Right kidney (tissue), 9 donors: ENCODE measurements at places on chromosomes 6 and 20.
A peak's percentile ranks its signal among the peaks of the same experiment; 100 is the strongest.

DNA sequence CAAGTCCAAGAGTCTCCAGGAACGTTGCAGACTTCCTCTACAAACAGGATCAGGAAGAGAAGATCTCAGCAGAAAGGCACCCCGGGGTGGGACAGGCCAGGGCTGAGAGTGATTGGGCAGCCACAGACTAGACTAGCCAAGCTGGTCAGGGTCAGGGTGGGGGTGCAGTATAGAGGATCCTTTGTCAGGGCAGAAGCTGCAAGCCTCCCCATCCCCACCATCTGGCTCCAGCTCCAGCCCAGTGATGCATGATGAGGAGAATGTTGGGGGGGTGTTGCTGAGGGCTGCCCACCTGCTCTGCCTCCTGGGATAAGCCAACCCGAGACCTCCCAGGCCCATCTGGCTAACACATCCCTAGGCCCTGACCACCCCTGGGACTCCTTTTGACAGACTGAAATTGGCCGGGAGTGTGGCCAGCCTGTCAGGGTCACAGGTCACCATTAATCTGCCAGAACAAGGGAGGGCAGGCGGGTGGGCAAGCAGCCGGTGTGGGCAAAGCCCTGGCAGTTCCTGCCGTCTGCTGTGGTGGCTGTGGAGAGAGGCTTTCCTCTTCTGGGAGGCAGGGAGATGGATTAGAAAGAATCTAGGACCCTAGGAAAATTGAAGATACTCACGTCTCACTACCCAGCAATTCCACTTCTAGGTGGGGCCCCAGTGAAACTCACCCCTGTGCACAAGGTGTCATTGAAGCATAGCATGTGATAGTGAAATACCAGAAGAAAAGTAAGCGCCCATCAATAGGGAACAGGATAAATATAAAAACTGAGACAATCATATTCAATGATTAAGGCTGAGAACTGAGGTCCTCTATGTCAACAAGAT, 22.1 kb upstream of the SNTA1 start:
- DNase-seq: peak; percentile 60

- no peak for DNase-seq
Measured at GRCh38 chr20:42598581-42598980, 591.1 kb downstream of the PTPRT start.

GRCh38 chr6:19470333-19470732, 366.8 kb upstream of the ID4 start:
- no peak for DNase-seq

GRCh38 chr6:137766596-137767370, 100.3 kb upstream of the TNFAIP3 start:
- DNase-seq: no peak

DNA sequence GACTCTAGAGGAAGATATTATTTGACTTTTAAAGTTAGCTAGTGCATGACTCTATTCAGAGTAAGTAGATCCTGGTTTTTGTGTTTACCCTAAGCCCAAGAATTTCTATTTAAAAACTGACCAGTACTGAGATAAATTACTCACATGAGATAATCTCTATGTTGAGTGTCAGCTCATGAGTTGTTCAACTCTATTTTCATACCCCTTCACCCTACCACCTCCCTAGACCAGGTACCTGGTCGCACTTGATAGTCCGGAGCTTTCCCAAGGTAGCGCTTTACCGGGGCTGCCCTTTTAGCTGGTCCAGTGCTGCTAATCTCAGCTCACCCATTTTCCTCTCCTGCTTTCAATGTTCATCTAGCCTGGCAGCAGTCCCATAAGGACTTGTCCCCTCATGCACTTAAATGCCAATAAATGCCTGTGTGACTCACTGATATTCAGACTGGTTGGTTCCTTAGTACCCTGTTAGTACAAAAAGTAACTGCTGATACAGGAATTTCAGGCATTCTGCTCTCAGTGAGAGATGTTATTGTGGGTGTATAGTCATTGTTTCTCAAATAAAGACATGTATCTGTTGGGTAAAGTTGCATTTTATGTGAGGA, 503.9 kb downstream of the ADGRB3 start:
- DNase-seq: no peak

DNA sequence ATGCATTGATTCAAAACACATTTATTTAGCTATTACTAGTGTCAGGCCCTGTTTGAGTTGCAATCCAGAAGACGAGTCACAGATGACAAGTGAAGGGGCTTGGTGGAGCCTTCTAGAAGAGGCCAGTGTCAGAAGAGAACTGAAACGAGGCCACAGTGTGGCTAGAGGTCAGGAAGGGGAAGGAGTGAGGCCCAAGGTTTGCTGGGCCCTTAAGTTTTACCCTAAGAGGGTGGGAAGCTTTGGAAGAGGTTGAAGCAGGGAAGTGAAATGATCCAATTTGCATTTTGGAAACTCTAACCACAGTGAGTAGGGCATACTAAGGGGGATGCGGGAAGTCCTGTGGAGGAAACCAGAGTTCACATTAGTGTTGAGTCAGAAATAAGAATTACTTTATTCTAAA, 25.0 kb downstream of the TTK start:
- no peak for DNase-seq

DNA sequence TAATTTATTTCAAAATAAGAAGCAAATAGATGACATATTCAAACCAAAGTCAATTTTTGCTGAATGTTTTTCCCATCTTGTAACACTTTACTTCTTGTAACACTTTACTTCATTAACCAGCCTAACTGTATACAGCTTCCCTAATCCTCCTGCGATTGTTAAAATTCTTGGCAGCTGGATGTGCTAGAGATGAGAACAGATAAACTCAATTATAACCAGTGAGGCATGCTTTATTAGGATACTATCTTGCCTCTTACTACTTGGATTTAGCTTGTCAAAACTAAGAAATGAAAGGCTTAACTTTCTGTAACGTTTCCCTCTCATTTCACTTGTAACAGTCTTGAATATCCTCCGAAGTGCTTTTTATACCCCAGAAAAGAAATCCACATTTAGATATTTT, 94.1 kb upstream of the BMP5 start:
- no peak for DNase-seq

DNA sequence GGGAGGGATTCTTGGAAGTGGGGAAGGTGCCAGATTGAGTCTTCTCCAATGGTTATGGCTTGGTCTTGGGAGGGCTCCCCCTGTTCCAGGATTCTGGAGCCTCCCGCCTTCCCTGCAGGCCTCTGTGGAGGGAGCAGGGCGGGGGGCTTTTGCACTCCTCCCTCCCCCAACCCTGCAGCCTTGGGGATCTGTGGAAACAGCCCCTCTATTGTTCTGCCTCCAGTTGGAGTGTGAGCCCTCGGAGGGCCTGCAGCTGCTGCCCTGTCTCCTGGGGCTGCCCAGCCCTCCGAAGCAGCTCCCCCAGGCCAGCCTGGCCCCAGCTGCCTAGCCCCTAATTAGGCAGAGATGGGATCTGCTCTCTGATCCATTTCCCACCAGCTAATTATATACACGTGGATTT, 14.7 kb downstream of the FAM110A start:
- no peak for DNase-seq

DNA sequence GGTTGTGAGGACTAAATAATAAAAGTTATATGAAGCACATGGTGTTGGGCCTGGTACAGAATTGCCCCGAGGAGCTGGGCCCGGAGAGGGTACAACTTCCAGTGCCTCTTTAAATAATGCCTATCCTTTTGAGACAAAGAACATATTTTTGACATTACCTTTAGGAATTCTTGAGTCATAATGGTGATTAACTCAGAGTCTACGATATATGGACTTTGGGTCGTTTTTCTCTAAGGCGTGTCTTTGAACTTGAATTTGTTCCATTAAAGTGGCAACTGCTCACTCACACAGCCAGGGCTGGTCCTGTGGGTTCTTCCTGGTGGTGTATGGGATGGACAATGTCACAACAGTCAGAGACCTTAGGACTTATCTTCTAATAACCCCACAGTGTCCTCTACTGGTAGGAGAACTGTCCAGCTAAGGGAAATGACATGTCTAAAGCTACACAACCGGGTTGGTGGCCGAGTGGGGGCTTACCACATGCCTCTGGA, 106.5 kb downstream of the CDC5L start:
- no peak for DNase-seq

GRCh38 chr6:138107752-138108592, 753 bp upstream of the PERP start:
- no peak for DNase-seq

DNA sequence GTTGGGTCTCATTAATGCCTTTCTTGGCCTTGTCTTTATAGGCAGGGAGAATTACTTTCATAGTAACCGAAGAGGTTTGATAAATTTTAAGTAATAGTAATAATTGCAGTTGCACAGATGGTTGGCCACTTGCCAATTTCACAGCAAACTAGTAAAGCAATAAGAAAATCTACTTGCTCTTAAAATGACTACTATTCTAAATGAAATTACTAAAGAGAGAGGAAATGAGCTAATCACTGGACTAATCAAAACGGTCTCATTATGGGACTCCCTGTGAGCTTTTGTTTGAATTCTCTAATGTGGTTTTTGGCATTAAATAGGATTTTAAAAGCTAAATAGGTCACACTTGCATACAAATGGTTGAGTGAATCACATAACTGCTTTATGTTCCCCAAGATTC, 227.4 kb upstream of the PLN start:
- no peak for DNase-seq

DNA sequence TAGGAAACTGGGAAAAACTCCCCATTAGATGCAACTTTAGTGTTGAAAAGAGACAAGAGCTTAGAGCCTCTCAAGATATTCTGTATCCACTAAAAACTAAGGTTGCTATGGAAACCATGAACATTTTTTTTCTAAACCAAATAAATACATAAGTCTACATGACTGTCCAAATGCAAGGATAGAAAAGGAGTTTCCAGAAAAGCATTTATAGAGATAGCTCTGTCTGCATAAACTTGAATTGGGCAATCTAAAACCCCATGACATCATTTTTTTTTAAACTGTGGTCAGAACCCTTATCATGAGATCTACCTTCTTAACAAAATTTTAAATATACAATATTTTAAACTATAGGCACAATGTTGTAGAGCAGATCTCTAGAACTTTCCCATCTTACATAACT, 36.4 kb upstream of the FAM83B start:
- DNase-seq: no peak

GRCh38 chr6:106804346-106805335, 169.9 kb downstream of the CD24 start:
- DNase-seq: no peak

DNA sequence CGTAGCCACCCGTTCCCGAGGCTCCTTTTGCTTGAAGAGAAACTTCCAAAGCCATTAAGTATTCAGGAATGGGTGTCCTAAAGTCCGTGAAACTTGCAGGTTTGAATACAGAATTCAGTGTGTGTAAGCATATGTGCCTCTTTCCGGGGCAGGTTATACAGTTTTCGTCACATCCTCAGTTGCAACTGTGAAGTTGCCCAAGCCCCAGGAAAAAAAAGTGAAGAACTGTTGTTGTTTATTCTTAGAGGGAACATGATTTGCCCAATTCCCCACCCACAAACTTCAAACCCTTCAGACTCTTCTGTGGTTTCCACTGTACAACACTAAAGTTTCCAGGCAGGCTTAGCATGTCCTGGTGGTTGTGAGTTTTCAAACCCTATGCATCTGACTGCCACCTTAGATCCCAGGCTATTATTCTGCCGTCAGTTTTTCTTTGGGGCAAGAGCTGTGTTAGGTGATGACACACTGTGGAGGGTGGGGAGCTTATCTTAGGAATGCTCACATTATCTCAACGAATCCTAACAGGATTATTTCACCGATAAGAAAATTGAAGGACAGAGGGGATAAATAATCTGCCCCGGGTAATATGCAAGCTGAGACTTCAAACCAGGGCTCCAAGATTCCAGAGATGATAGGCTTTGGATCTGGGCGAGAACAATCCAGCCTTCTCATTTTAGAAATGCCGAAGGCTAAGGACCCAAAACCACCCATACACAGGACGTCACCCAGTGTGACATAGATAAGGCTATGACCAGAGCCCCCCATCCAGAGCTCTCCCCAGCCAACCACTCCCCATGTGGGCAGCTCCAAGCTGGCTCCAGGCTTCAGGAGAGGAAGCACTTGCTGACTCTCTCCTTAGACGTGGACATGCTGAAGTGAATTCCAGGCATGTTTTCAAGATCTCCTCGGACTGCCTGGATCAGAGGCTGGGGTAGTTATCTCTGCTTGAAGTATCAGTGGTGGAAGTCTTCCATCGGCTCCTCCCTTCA, 81.7 kb upstream of the AFDN start:
- DNase-seq: no peak

DNA sequence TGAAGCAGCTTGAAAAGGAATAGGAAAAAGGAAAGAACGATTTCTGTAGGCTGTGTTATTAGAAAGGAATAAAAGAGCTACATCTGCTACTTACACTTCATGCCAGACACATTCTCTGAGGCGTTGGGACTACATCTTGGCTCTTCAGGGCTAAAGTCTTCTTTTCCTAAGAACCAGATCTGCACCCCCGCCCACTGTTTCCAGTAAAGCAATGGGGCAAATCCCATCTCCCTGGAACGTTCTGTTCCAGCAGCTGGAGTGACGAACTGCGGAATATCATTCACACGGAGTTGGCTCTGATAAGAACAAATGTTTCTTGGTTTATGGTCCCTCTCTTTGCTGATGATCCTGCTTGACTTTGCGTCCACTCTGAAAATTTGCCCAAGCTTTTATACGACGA, 26.9 kb downstream of the FAM50B start:
- no peak for DNase-seq

- no peak for DNase-seq
Measured at GRCh38 chr20:57879437-57879778, 169.6 kb upstream of the PMEPA1 start.

- DNase-seq: no peak
Measured at GRCh38 chr20:40617594-40617993, 71.4 kb downstream of the MAFB start.

DNA sequence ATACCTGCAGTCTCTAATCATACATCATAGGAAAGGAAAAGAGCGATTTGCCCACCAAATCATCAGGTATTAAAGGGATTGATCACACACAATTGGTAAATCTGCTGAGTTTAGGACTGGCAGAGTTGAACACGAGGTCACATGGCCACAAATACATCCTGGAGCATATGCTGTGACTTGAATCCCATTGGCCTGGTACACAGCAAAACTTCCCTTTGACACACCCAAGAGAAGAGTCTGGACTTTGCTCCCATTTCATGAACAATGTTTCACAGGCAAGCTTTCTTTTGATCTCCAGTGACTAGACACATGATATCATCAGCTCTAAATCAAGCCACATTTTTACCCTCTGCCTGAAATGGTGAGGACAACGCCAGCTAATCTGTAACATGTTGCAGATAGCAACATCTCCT, 117.9 kb downstream of the ISM1 start:
- DNase-seq: no peak

- no peak for DNase-seq
Measured at GRCh38 chr6:14520536-14520935, 403.0 kb downstream of the CD83 start.

GRCh38 chr20:50194422-50194830, 3.8 kb downstream of the CEBPB start:
- no peak for DNase-seq
